ENCODE measurements at places on chromosomes 1 and 21.

GRCh38 chr21:39161064-39161463 lies 22.2 kb downstream of the PSMG1 start:
- DNase-seq = no peak

GRCh38 chr1:6490181-6491080 lies 1.0 kb downstream of the PLEKHG5 start:
- DNase-seq = peak; percentile 83

GRCh38 chr21:39720126-39720778 lies 24.7 kb upstream of the IGSF5 start:
- no peak for DNase-seq

GRCh38 chr1:244239261-244239770 lies 188.2 kb downstream of the ZBTB18 start:
- DNase-seq = no peak

- DNase-seq = no peak
These were observed 43.7 kb upstream of the ADAMTS1 start for GRCh38 chr21:26888931-26889330.

All from fibroblast of skin of right biceps (primary cell).